CD14-positive monocyte (primary cell): ENCODE measurements at places on chromosomes 1 and 21.

DNA sequence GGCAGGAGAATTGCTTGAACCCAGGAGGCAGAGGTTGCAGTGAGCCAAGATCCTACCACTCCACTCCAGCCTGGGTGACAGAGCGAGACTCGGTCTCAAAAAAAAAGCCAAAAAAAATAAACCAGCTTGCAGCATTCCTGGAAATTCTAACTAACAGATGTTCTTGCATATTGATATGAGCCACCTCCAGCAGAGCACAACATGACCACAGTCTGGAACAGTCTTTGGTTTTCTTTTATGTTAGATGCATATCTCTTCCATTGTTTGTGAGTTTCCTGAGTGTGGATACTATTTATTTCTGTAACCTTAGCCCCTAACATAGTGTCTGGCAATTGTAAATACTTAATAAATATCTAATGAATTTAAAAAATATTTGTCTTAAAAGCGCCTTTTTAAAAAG is 23.9 kb downstream of the IFNAR1 start:
- H3K36me3 ChIP-seq: peaks cover 61% of the 10 kb centered on the region
- no peak overlapping the region for H3K4me3 ChIP-seq
- no peak for DNase-seq
- no peaks in the 10 kb centered on the region for H3K27me3 ChIP-seq
- H3K27ac ChIP-seq: no peak overlapping the region

- no peak for DNase-seq
- no peak overlapping the region for H3K4me3 ChIP-seq
- H3K27me3 ChIP-seq: no peaks in the 10 kb centered on the region
- H3K27ac ChIP-seq: no peak overlapping the region
These were observed 20.5 kb upstream of the ERI3 start for GRCh38 chr1:44375547-44375946.

DNA sequence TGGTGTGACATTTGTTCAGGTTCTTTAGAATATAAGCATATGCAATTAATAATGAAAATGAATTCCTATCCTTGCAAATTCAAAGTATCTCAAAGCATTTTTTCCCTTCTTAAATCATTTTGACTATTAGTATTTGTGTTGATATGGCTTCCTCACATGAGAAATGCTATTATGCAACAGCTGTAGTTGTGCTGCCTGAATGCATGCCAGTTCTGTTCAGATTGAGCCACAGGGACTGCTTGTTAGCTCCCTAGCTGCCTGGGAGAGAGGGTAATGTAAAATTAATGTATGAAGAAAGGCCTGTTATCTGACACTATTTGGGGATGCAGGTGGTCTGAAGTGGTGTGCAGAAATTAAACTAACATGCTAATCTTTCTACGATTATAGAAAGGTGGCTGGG is 45.5 kb downstream of the CACHD1 start:
- H3K27ac ChIP-seq: no peak overlapping the region
- peak; percentile 61 for DNase-seq
- peaks cover 53% of the 10 kb centered on the region for H3K4me1 ChIP-seq
- H3K27me3 ChIP-seq: no peaks in the 10 kb centered on the region

DNA sequence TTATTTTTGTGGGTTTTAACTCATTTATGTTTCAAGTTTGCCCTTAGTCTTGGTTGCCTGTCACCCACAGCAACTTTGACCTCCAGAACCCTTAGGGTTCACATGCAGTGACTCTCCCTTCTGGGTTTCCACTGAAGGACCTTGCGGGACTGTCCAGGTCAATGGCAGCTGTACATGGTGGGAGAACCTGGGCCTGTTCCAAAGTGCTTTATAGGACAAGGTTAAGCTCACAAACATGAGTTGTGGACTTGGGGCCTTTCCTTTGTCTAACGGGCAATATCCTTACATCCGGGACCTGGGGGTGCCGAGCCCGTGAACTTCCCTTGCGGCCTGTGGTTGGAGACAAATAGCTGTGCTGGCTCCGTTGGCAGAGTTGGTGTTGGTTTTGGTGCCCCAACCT is 77.8 kb downstream of the CD58 start:
- H3K4me1 ChIP-seq: peaks cover 40% of the 10 kb centered on the region
- no peak overlapping the region for H3K4me3 ChIP-seq
- H3K27ac ChIP-seq: no peak overlapping the region
- DNase-seq: no peak
- no peaks in the 10 kb centered on the region for H3K27me3 ChIP-seq
- H3K36me3 ChIP-seq: no peaks in the 10 kb centered on the region

DNA sequence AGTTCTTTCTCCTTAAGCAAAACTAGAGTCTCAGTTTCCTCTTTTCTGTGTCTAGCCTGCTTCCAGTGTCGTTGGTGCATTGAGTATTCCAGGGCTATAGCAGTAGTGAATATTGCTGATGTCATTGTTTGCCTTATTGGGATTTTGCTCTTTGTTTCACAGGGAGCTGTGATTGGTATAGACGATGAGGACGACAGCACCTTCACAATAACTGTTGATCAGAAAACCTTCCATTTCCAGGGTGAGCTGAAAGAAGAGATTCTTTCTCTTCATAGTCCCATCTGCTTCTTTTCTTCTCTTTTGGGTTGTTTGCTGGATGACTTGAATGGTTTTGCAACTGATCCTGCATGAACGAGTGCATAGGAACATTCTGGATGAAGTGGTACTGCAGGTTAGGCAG is 52.4 kb downstream of the OSBPL9 start:
- no peak for DNase-seq
- no peaks in the 10 kb centered on the region for H3K27me3 ChIP-seq
- peaks cover 17% of the 10 kb centered on the region for H3K4me1 ChIP-seq
- H3K4me3 ChIP-seq: no peak overlapping the region
- H3K36me3 ChIP-seq: peaks cover 10% of the 10 kb centered on the region

DNA sequence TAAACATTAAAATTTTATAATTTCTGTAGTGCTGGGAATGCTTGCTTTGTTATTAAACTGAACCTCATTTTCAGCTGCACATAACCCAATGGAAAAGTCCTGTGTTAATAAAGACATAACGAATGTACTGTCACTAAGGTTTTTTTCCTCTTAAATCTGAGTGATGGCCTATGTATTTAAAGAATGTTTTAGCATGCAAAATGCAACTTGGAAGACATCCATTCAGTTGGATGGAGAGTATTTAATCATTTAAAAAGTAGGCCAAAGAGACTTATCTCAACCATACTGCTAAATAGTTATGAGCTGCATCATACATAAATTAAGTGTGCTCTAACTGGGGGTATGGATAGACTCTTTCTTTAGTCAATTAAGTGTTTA is 48.5 kb downstream of the RWDD3 start:
- no peaks in the 10 kb centered on the region for H3K4me1 ChIP-seq
- H3K36me3 ChIP-seq: no peaks in the 10 kb centered on the region
- no peak overlapping the region for H3K4me3 ChIP-seq
- H3K27ac ChIP-seq: no peak overlapping the region
